Fibroblast of the aortic adventitia (primary cell): ENCODE measurements at places on chromosomes 6 and 20. TPM values are rescaled to one million over a fixed set of nuclear protein-coding genes. Genes with fewer than 3 reads are reported as not detected.

Gene DTD1
- 66.1 and 69.8 TPM in 2 replicates for total RNA-seq

Gene ZNF318
- total RNA-seq = 14.2 and 19.6 TPM in 2 replicates

Gene RPL7L1
- 74.7 and 102 TPM in 2 replicates for total RNA-seq

Gene RAB44
- not detected in 2 replicates for total RNA-seq

Gene NUP43
- 20.6 and 45.6 TPM in 2 replicates for total RNA-seq

Gene BNIP5
- total RNA-seq = not detected in 2 replicates

Gene TGM3
- total RNA-seq = 0.08 TPM in 1 of 2 replicates, not detected in the other

Gene PRSS16
- total RNA-seq = not detected in 2 replicates

- no peak for DNase-seq
Measured at GRCh38 chr6:37041521-37041920, 36.1 kb downstream of the FGD2 start.

GRCh38 chr20:62142252-62143080 is 728 bp downstream of the PSMA7 start:
- DNase-seq = no peak

- DNase-seq = peak; percentile 42
Measured at GRCh38 chr6:37236921-37237320, 20.7 kb upstream of the TBC1D22B start.

- peak; percentile 65 for DNase-seq
Measured at GRCh38 chr20:43187476-43188233, 2.1 kb downstream of the PTPRT start.

- no peak for DNase-seq
Measured at GRCh38 chr6:122050242-122050755, 349.2 kb upstream of the HSF2 start.

GRCh38 chr20:47789081-47789763 is 3.9 kb upstream of the SULF2 start:
- DNase-seq = no peak

- DNase-seq = no peak
Measured at GRCh38 chr20:8089668-8090067, 42.4 kb upstream of the PLCB1 start.

- peak; percentile 10 for DNase-seq
Measured at GRCh38 chr20:9375221-9375681, 139.1 kb upstream of the LAMP5 start.
